ENCODE measurements at places on chromosomes 13 and 19.
A peak's percentile ranks its signal among the peaks of the same experiment; 100 is the strongest.

GRCh38 chr13:104592127-104592526, 1525.9 kb upstream of the SLC10A2 start:
- no peak for DNase-seq

GRCh38 chr19:38142176-38143035, 81.6 kb downstream of the DPF1 start:
- DNase-seq, result no peak

DNA sequence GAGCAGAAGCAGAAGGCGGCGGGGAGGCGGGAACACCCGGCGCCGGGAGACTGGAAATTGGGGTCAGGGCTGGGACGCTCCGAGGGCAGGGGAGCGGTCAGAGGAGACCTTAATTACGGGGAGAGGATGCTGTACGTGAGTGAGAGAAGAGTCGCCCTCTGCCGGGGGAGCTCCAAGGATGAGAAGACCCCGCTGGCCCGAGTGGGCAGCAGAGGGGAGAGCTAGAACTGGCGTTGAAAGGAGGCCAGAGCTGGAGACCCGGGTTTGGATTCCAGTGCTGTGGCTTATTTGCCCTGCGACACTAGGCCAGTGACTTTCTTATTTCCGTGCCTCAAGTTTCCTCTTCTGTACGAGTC, 536 bp downstream of the FAM32A start:
- no peak for DNase-seq

DNA sequence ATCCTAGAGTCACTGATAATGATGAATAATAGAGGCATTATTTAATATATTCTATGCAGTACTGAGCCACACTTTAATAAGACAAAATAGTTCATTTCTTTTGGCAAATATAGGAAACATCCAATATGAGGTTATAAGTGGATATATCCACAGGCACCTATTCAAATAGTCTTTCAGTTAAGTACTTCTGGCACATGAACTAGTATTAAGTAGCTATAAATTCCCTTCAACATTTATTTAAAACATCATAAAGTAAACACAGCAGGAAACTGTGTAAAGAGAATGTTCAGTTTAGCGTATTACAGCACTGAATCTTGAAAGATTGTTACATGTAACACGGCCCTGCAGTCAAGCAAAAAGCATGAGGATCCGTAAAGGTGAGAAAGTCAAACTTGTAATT, 463.3 kb upstream of the KLF12 start:
- DNase-seq, result no peak

DNA sequence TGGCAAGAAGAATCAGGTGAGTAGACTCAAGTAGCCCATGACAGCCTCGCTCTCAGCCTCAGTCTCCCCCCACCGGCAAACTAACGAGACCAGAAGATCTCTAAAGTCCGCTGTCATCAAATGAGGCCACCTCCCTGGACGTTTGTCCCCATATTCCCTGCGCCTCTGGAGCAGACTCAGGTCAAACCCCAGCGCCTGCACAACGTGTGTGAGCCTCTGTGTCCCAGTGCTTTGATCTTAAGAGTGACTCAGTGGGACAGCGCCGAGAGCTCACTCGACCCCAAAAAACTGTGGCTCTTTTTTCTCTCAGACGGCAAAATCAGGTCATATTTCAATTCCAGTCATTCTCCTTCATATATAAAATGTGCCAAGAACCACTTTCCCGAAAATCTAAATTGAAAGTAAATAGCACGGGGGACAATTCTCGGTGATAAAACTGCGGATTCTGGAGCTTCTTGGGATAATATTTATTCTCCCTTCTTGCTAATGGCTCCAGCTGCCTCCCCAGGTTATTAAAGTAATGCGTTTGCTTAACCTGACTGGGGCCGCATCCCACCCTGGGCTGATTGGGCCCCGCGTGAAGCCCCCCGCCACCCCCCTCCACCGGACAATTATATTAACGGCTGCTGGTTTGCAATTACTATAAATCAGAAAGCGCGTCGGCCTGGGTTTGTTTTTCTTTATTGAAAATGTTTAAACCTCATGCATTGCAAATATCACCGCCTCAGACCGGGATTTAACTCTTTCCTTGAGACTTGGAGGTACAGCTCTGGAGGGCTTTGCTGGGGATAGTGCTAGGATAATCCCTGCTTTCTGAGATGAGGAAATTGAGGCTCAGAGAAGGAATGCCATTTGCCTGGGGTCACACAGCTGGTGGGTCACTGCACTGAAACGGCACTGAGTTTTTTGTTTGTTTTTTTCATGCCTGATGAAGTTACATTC, 37.5 kb upstream of the ZNRF4 start:
- no peak for DNase-seq

- DNase-seq, result no peak
These were observed 9.8 kb downstream of the MCF2L start for GRCh38 chr13:112978561-112979405.

GRCh38 chr19:1762243-1763117, 9.2 kb downstream of the ONECUT3 start:
- no peak for DNase-seq

GRCh38 chr13:99237981-99238662, 20.1 kb downstream of the GPR18 start:
- no peak for DNase-seq

DNA sequence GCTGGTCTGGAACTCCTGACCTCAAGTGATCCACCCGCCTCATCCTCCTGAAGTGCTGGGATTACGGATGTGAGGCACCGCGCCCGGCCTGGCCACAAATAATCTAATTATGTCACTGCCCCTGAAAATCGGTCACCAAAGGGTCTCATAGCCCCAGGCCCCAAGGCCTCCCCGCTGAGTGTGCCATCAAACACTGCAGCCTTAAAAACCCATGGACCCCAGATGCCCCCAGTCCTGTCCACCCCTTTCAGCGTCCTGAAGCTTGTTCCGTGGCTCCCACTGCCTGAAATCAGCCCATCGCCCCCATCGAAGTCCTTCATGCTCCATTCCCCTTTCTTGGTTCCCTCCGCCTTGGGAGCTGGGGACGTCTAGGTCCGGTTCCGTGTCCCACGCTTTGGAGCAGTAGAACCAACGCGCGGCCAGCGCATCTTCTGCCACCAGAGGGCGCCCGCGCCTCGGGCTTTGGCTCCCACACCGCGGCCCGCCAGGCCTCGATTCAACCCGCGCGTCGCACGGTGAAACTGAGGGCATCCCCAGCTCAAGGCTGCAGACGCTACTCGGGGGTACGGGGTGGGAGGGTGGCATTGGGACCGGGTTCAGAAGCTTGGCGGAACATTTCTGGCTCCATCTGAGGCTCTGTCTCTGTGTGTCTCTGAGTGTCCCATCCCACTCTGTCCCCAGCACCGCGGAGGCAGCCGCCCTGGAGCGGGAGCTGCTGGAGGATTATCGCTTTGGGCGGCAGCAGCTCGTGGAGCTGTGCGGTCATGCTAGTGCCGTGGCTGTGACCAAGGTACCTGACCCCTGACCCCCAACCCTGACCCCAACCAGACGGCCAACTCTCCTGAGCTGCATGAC, 3.5 kb downstream of the YJEFN3 start:
- peak; percentile 79 for DNase-seq

DNA sequence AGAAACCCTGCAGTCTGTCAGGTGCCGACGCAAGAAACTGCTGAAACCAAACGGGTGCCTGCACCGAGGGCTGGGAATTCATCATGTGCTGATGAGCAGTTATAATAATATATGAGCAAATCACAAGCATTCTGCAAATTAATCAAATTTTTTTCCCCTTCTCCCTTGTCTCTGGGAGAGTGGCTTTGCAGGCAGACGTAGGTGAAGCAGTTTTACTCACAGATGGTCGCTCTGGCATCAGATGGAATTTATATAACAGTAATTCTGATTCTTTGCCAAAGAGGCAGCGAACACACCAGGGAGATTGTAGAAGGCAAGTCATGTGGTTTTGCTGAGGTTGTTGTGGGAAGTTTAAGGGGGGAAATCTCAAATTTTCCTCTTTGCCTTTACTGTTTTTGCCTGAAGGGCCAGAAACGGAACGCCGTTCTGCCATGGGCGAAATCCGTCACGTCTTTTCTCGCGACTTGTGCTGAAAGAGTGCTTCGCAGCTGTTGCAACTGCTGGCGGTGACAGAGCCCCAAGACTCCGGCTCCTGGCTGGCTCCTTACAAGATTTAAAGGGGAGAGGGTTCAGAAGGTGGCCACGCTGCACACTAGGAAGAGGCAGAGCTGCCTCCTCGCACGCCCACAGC, 320.1 kb downstream of the ZNF536 start:
- no peak for DNase-seq

- no peak for DNase-seq
These were observed 5.5 kb upstream of the ACP7 start for GRCh38 chr19:39078436-39079200.

Measured in left lobe of liver (tissue), 2 donors.